ENCODE measurements at places on chromosomes 2 and 18. TPM values are rescaled to one million over a fixed set of nuclear protein-coding genes. Genes with fewer than 3 reads are reported as not detected.

The SATB2 gene
- 0.10 TPM for total RNA-seq

The SPATS2L gene
- total RNA-seq = 44.2 TPM

The SPTBN1 gene
- total RNA-seq = 178 TPM

The CROCC2 gene
- not detected for total RNA-seq

The ASXL3 gene
- total RNA-seq = not detected

The SLC16A14 gene
- total RNA-seq = 0.22 TPM

The TMEFF2 gene
- total RNA-seq = not detected

The OTOS gene
- not detected for total RNA-seq

The ARHGAP15 gene
- total RNA-seq = 182 TPM

The MYOM1 gene
- 1.6 TPM for total RNA-seq

The SIX3 gene
- not detected for total RNA-seq

The DNAJC5G gene
- not detected for total RNA-seq

The MROH2A gene
- total RNA-seq = not detected

The PSMA8 gene
- total RNA-seq = 0.27 TPM

The B3GNT7 gene
- not detected for total RNA-seq

The GPBAR1 gene
- 1.8 TPM for total RNA-seq

Measured in T-helper 1 cell treated with Interleukin-12 subunit alpha and Interleukin-12 subunit beta and Interleukin-4 antibody, amounts not matched to agents 30 ng/mL and 1 ng/mL, for 36 hours (primary cell).